ENCODE measurements at places on chromosomes 1 and 21.
A peak's percentile ranks its signal among the peaks of the same experiment; 100 is the strongest.

DNA sequence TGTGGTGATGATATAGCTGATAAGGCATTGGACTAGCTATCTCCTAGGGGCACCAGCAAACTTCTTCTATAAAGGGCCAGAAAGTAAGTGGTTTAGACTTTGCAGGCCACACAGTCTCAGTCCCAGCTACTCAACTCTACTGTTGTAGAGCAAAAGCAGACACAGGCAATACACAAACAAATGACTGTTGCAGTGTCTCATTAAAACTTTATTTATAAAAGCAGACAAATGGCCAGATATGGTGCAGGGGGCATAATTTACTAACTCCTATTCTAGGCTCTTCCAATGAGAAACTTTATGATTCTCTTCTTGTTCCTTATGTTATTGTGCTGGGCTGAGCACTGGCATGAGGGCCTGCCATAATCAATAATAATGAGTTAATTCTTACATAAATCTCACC is 176.8 kb upstream of the POU3F1 start:
- DNase-seq = no peak

GRCh38 chr1:167171286-167171929 is 49.3 kb upstream of the POU2F1 start:
- DNase-seq = no peak

DNA sequence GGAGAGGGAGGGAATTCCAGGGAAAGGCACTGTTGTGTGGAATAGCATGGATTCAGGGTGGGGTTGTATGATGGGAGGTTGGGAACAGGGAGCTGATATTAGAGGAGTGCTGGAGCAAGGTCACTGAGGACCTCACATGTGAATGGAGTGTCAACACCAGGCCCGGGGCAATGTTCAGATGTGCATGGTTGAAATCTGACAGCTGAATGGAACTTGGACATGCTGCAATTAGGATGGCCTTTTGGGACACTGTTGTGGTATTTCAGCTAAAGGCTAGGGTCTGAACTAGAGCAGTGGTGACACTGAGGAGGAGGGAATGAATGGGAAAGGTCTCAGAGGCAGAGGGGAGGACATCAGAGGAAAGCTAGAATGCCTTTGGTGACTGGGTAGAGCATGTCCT is 25.0 kb downstream of the ZSCAN20 start:
- DNase-seq = no peak

DNA sequence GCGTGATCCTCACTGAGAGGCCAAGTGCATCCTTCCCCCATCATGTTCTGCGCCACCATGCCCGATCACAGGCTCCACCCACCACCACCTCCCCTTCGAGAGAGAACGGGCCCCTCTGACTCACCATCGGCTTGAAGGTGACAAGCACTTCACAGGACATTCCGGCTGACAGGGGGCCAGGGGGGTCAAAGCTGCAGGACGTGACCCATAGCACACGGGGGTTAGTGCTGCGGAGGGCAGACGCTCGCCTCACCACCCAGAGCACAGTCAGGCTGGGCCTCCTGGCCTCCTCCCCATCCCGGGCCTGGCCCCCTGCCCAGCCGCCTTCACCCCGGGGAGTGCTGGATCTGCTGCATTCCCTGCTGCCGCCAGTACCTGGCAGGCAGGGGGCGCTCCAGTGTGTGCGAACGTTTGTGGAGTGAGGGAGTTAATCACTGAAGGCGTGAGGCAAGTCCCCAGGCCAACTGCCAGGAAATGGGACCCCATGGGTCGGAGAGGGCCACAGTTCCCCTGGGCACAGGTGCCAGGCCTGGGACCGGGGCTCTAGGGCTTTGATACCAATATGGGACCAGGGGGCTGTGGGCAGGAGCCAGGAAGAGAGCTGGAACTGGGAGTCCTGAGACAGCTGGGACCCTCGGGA is 40.9 kb upstream of the TMEM52 start:
- DNase-seq = peak; percentile 95

DNA sequence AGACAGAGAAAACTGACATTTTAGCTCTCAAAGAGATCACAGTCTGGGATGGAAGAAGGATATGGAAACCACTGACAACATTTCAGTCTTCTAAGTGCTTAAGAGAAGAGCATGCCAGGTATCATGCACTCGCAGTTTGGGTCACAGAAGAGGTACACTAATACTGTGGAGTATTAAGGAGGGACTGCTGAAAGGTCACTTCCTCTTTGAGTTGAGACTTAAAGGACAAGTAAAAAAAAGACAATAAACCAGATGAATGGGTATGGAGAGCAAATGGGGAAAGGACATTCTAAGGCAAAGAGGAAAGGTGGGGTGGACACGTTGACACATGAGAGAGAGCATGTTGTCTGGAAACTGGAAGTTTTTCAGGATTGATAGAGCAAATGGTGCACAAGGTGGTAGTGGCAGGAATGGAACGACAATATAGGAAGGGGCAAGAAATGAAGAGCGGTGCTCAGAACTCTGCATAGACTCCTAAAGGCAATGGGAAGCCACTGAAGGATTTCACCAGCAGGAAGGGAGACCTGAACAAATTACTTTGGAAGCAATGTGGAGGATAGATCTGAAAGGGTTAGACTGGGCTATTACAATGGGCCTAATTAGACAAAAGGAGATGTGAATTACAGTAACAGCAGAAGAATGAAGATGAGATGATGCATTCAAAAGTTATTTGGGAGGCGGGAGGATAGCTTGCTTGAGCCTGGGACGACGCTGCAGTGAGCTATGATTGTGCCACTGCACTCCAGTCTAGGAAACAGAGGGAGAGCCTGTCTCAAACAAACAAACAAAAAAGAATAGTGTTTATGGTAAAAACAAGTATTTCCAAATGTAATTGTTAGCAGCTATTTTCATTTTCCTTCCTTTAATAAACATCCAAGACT is 11.1 kb downstream of the DIPK1A start:
- no peak for DNase-seq

DNA sequence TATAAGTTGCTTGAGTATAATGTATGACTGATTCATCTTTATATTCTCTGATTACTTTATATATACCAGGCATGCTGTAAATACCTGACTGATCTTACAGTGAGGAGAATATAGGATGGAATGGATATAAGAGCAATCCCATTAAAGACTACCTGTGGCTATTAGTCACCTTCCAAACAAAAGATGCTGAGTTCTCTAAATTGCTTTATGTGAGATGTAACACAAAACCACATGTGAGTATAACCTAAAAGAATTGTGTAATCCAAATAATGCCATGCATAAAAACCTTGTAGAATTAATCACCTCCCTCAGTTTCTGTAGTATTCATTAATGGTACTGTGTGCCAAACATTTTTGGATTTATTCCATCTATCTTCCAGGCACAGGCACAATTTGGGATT is 134.6 kb upstream of the LRRC7 start:
- no peak for DNase-seq

DNA sequence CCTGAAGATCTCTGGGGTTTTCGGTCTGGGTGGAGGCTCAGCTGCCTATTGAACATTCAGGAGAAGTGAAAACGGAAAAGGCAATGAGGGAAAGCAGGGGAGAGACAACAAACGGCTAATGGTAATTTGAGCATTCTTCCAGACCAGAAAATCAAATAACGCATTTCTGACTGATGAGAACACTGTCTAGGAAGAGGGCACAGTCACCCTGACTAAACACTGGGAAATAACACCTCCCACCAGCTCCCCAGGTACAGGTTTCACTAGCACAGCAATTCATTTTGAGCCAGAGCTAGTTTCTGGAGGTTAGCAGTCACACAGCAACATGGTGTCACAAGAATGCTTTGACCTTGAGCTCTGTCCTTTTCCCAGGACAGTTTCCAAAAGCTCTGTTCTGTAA is 21.1 kb downstream of the NCF2 start:
- DNase-seq = no peak

- DNase-seq = peak; percentile 76
Measured at GRCh38 chr1:26697978-26698849, 2.4 kb downstream of the ARID1A start.

GRCh38 chr1:26469558-26469957 is 2.7 kb upstream of the HMGN2 start:
- DNase-seq = no peak

GRCh38 chr1:24769656-24770651 is 24.7 kb downstream of the CLIC4 start:
- no peak for DNase-seq

DNA sequence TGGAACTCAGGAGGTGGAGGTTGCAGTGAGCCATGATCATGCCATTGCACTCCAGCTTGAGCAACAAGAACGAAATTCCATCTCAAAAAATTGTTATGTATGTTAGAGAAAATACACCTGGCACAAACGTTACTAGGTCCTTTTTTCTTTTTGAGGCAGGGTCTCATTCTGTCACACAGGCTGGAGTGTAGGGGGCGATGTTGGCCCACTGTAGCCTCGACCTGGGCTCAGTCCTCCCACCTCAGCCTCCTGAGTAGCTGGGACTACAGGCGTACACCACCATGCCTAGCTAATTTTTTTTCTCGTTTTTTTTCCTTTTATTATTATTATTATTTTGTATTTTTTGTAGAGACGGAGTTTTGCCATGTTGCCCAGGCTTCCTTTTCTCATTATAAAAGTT is 4.4 kb downstream of the HAX1 start:
- no peak for DNase-seq

DNA sequence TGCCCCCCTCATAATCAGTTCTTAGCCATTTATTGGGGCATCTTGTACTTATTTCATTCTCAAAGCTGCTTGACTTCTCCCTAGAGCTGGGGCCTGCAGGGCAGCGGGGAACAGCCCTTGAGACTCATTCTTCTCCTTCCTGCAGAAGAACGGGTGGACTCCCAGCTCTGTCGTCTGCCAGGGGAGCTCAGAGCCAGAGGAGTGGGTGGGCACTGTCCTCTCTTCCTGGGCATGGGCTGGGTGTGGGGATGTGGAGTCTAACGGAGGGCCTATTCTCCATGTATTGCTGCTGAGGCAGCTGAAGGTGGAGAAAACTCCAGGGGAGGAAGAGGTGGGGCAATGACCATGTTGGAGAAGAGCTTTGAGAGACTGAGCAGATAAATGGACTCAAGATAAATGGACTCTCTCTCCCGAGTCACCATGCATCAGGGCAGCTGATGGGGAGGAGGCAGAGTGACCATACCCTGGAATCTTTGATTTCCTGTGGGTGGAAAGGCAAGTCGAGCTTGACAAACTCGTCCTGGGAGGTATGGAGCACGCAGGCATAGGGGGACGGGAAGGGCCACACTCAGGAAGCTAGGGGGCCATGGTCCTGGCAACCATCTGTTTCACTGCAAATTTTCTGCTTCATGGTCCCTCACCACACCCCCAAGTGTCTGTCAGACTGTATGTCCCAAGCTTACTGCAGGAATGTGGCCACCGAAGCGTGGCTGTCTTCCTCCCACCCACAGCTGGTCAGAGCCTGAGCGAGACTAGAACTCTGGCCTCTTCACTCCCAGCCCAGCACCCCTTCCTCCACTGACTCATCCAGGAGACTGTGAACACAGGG is 56.9 kb upstream of the ATP2B4 start:
- no peak for DNase-seq

DNA sequence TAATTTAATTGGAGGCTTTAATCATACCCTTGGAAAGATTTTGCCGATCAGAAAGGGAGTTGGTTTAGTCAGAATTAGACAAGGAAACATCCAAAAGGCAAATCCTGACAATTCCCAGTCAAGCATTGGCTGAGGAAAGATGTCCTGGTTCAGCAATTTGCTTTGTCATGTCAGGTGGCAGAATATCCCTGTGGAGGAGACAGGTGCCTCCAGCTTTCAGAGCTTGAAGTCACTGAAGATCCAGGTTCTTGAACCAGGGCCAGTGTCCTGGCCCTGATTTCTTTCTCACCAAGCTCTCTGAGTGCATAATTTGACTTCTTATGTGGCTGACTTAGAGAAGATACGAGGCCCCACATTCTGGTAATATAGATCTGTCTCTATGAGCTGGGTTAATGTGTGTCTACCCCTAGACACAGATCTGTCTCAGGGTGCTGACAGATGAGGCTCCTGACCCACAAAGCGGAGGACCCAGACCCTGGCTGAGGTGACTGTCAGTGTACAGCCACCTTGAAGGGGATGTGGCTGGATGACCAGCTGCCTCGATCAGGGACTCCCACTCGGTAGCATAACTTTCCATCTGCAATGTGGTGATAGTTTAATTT is 118.9 kb downstream of the HHAT start:
- no peak for DNase-seq

DNA sequence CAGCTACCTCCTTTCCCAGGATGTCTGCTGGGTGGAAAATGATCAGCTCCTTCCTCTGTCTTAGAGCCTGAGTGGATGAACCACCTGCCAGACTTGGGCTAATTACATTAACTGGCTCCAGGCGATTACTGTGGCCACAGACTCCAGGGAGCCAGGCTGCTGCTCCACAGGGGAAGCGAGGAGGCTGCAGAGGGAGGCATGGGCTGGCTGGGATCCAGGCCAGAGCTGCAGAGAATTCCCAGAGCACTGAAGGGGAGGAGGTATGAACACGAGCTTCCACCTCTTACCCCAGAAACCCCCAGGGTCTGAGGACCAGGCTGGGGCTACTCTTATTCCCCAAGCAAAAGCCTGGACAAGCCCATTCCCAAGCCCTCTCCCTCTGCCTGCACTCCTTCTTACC is 136.0 kb upstream of the KLHDC7A start:
- no peak for DNase-seq

GRCh38 chr1:203609979-203610493 is 16.6 kb upstream of the ATP2B4 start:
- no peak for DNase-seq

DNA sequence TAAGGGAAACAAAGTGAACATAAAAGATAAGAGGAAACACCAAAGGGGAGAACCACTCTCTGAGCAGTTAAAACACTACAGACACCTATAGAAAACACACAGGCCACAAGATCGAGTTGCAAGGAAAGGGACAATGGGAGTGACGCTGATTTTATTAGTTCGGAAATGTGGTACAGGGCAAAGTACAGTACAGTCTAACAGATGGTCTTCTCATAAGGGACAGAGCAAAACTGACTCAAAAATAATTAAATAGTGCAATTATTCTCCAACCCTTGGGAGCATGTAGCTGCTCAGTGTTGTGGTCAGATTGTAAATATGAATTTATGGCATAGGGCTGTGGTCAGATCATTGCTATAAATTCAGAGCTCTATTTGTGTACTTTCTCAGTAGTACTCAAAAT is 352.0 kb downstream of the USH2A start:
- DNase-seq = no peak

DNA sequence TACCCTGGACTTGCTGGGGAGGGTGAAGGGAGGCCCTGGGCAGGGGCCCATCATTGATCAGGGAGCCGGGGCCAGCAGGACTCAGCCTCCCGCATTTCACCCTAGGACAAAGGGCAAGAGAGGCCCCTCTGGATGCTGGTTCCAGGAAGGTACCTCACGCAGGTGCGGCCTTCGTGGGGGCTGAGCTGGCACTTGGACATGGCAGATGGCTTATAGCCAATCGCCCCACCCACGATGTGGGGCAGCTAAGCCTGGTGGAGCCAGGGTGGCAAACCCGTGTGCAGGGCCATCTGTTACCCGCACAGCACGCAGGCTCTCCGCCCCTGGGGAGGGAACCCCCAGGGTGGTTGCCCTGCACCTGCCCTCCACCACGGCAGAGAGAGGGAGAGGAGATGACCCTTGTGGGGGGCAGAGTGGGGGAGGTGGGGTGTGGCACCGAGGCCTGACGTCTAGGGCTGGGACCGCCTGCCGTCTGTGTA is 2.5 kb downstream of the TFF3 start:
- DNase-seq = no peak

GRCh38 chr1:12135612-12136011 is 31.2 kb upstream of the TNFRSF1B start:
- no peak for DNase-seq

- DNase-seq = no peak
Measured at GRCh38 chr1:232974971-232975370, 24.6 kb downstream of the NTPCR start.

- no peak for DNase-seq
Measured at GRCh38 chr1:88701275-88701674, 17.2 kb downstream of the PKN2 start.

Measured in 8988T (cell line).